ENCODE measurements at places on chromosomes 11 and 22.
A peak's percentile ranks its signal among the peaks of the same experiment; 100 is the strongest.

DNA sequence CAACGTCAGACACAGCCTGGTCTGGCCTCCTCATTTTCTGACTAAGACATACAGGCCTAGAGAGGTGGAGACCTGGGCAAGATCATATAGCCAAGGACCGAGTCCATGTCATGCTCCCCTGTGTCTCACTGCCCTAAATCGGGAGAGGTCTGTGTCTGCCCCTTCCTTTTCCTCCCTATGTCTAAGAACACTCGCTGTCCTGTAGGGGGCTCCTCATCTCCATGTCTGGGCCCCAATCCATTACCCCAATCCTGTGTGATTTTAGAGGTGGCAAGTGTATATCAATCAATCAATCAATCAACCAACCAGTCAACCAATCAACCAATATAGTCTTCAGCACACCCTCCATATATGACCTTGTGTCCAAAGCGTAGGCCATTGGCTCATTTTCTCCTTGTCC, 125.7 kb downstream of the KIRREL3 start:
- DNase-seq: no peak

DNA sequence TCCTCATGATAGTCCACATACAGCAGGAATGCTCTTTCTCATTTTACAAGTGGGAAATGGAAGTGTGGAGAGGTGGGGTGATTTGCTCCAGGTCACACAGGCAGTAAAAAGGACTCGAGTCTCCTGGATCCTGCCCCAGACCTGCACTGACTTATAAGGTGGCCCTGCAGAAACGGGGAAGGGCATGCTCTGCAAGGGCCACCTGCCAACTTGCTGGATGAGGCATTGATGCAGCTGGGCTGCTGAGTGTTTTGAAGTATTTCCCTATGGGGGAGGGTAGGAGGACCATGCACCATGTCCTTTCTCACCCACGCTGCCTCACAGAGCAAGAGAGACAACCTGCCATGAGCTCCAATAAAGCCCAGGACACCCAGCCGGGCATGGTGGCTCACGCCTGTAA, 36.9 kb downstream of the OR6Q1 start:
- no peak for DNase-seq

GRCh38 chr11:45616802-45617549, 48.4 kb downstream of the CHST1 start:
- no peak for DNase-seq

DNA sequence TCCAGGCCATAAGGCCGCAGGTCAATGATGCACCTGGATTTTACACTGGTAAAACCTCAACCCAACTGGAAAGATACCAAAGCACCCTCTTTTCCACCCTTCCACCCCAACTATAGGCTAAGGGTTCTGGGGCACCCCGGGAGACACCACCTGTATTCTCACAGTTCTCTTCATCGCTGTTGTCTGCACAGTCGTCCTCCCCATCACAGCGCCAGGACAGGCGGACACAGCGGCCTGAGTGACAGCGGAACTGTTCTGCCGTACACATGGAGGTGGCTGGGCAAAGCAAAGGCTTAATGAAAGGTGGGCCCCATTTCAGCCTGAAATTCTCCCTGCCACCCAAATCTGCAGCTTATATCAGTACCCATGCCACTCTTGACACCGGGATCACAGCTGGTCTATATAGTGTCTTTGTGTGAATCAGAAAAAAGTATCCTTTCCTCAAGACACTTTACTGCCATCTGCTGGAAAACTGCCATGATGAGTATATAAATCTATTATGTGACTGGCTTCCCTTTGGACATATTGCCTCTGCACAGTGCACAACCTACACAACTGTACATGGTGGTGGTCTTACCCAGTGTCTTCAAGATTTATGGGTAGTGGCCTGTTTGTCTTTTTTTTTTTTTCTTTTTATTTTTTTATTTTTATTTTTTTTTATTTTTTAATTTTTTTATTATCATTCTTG, 21.5 kb downstream of the LRP4 start:
- DNase-seq: no peak

DNA sequence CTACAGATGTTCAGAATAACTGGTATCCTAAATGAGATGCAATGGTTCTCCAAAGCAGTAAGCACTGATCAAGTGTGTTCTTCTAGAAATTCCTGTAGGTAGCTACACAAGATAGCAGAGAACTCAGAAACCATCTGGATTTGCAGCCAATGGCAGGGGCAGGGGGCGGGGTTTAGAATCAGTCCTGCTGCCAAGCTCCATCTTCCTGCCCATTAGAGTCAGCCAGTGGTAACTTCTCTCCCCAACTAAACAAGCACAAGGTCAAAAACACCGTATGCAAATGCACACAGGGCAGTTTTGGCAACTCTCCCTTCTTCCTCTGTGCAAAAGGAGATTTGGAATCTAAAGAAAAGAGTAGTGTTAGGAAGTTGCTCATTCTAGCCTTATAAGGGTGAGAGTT, 237.5 kb upstream of the CCDC90B start:
- DNase-seq: no peak

GRCh38 chr11:109309153-109309552, 112.8 kb upstream of the C11orf87 start:
- DNase-seq: no peak

DNA sequence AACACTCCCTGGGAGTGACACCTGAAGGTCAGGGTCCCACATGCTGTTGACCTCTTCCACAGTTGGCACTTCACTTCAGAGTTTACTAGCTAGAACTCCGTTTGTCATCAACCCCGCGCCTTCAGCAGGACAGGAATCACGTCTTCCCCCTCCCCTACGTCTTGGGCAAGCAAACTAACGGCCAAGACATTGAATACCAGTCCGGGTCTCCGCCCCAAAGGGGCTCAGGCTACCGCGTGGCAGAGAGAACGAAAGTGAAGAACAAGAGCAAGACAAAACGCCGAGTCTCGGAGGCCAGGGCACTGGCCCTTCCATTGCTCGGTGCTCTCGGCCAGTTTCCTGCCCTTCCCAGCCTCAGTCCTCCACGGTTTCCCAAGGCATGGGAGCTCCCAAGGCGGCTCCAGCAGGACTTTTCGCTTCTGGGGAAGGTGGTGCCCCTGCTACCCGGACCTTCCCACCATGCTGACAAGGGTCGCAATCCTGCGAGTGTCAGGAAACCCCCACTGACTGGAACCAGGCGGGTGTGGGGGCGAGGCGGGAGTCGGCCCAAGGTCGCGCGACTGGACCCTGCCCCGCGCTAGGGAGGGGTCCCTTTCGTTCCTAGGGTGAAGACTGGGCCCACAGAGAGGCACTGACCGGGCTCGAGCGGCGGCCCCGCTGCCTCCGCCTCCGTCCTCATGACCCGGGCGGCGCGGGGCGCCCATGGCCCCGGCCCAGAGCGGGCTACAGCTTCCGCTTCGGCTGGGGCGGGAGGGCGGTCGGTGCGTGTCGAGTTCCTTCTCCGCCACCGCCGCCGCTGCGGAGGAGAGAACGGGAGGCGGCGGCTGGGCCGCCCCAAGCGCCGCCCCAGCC, at the start of gene GUCD1:
Gene GUCD1, minus strand, starts transcription at position 826 of the 852 bp plus-strand sequence. Its CDS starts 147 bp downstream, at position 679.
- DNase-seq: peak; percentile 59

GRCh38 chr22:20951932-20952380, 15.1 kb upstream of the AIFM3 start:
- no peak for DNase-seq

DNA sequence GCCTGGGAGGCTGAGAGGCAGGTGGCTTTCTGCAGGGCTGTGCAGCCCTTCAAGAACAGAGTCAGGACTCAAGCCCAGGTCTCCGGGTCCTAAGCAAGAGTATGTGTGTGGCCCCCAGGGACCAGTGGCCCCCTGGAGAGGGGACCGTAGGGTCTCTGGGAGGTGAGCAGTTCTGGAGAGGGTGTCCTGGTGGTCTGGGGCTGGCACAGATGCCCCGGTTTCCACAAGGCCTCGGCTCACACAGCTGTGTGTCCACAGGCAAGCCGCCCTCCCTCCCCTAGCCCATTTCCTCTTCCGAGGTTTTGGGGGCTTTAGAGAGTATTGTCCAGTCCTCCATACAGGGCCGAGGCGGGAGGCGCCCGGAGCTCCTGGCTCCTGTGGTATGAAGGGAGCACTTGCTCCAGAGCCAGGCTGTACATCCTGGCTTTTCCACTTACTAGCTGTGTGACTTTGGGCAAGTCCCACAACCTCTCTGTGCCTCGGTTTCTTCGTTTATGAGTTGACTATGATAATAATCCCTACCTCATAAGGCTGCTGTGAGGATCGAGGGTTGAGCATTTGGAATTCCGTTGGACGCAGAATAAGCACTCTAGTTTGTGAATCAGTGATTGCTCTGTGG, 3.4 kb upstream of the RPS19BP1 start:
- no peak for DNase-seq

DNA sequence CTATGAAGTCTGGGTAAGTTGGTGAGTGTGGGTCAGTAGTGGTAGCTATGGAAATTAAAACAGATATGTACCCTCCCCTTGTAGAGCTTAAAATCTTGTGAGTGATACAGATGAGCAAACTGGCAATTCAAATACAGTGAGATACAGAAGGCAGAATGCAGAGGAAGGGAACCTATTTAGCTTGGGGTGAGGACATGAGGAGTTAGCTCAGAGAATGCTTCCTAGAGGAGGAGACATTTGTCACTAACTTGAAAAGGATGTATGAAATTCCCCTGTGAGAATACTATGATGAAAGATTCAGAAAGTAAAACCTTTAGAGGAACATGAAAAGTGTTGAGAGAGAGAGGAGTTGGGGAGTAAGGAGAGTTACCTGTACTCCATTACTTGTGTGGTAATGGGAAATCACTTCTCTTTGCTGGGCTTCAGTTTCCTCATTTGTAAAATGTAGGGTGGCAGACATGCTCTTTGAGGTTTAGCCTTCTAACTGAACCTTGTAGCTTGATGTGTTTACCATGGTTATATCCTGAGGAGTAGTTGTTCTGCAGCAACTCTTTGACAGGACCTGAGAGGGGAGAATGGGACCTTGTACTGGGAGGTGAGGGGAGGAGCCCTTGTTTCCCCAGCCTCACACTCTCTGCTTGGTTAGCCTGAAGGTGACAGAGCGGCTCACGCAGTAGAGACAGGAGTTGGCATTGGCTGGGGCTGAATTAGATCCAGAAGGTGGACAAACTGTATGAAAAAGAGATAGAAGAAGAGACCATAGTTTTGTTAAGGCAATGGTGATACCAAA, 17.9 kb downstream of the SWAP70 start:
- DNase-seq: peak; percentile 36

GRCh38 chr11:133966921-133967598, 10.3 kb upstream of the IGSF9B start:
- no peak for DNase-seq

Measured in islet precursor cell (in vitro differentiated cells).